D721Med (cell line): ENCODE measurements at places on chromosomes 4 and X.

DNA sequence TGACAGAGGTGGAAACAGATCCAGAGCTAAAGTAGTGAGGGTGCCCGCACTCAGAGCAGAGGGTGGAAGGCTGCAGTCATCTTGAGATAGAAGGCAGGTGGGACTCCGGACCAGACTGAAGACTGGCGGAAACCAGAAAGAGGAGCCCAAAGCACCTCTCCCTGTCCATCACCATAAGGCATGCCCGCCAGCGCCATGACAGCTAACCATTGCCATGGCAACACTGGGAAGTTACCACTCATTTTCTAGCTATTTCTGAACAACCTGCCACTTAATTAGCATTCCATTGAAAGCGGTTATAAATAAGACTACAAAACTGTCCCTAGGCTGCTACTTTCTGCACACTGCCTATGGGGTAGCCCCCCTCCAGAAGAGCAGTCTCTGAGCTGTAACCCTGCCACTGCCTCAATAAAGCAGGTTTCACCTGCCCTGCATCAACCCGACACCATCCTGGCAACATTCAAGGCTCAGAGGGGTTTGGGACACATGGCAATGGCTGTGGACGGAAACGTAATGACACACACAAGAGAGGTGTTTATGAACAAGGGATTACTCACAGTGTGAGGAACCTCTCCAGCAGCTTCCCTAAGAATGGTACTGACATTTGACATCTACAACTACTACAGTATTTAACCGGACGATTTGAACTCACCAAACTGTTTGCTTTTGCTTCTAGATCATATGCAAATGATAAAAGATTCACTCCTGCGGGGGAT lies 27.8 kb upstream of the FGFBP2 start:
- DNase-seq, result no peak

- DNase-seq, result no peak
Observed at GRCh38 chr4:143625632-143626031, 74.8 kb downstream of the FREM3 start.

- no peak for DNase-seq
Observed at GRCh38 chrX:903116-903515, 272.5 kb downstream of the SHOX start.

DNA sequence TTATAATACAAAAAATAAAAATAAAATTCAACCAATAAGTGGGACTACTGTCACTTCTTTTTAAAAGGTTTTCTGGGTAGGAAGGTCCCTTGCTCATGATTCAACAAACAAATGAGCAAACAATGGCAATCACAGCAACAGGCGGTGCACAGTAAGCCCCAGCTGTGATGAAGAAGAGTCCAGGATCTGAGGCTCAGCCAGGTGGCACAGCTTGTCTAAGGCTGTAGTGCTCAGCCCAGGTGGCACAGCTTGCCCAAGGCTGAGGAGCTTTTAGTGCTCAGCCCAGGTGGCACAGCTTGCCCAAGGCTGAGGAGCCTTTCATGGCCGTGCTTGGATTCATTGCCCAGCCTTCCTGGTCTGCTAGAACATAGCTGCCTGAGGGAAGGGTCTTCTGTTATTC lies 75.0 kb downstream of the ZFYVE28 start:
- DNase-seq, result no peak

DNA sequence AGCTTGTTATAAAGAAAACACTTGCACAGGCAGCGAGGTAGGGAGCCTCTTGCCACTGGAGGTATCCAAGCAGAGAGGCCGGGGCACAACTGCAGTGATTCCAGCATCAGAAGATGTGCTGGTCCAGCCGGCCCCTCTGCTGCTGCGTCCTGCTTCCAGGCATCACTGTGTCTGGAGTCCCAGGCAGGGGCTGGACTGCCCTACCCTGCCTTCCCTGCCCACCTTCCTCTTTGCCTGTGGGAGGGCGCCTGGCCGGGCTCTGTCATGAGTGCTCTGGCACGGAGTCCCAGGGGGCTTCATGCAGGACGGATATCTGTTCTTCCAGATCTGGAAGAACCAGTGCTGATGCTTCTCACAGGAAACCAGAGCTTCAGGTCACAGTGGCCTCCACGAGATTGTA lies 187.6 kb upstream of the PSAPL1 start:
- no peak for DNase-seq

- DNase-seq, result no peak
Observed at GRCh38 chr4:89312066-89312465, 4.5 kb upstream of the GPRIN3 start.

- DNase-seq, result no peak
Observed at GRCh38 chr4:11931266-11931820, 502.6 kb upstream of the HS3ST1 start.

DNA sequence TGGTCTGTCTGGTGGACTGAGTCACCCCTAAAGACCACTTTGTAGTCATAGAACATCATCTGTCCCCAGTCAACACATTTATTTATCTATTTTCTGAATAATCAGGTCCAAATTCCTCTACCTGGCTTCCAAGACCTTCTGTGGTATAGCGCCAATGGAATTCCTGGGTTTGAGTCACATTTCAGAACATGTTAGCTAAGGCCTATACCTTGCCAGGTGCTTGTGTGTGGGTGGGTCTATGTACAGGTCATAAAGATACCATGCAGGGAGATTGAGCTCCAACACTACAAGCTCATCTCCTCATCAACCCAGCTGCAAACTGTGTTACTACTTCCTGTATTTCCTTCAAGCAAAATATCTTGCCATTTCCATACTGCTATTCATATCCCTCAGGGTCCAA lies 113.3 kb downstream of the TRAPPC11 start:
- no peak for DNase-seq

GRCh38 chr4:10181745-10182445 lies 65.3 kb upstream of the WDR1 start:
- DNase-seq, result no peak
